Activated naive CD4-positive, alpha-beta T cell treated with anti-CD3 and anti-CD28 coated beads for 36 hours (primary cell): ENCODE measurements at places on chromosomes 2 and 18. TPM values are rescaled to one million over a fixed set of nuclear protein-coding genes. Genes with fewer than 3 reads are reported as not detected.

- no peak for DNase-seq
These were observed 795.8 kb upstream of the GCFC2 start for GRCh38 chr2:76506538-76506937.

- peaks cover 17% of the 10 kb centered on the region for H3K4me1 ChIP-seq
- H3K27ac ChIP-seq: no peak overlapping the region
- no peak for DNase-seq
- H3K27me3 ChIP-seq: peaks cover 8% of the 10 kb centered on the region
These were observed 22.6 kb downstream of the DHRS9 start for GRCh38 chr2:169091761-169092519.

DNA sequence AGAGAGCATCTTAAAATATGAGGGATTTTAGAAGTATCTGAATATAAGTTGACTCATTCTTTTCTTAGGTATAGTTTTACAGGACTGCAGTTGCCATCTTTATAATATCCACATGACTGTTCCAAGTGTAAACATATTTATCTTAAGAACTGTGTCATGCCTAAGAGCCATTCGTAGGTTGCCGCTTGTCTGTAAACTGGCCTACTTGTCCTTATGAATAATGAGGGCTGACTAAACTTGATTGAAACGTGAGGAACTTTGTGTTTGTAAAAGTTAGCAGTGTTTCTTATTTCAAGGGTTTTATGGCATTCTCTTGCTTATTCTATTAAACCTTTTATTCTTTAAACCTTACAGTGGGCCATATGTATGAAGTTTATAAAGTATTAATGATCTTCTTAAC is 99.6 kb downstream of the MAP3K20 start:
- no peaks in the 10 kb centered on the region for H3K36me3 ChIP-seq
- no peaks in the 10 kb centered on the region for H3K4me1 ChIP-seq
- DNase-seq: no peak
- no peak overlapping the region for H3K27ac ChIP-seq

GRCh38 chr2:96509114-96509846 is 4.1 kb upstream of the NEURL3 start:
- H3K4me3 ChIP-seq: no peak overlapping the region
- peaks cover 8% of the 10 kb centered on the region for H3K27me3 ChIP-seq
- H3K27ac ChIP-seq: no peak overlapping the region
- peaks cover 17% of the 10 kb centered on the region for H3K4me1 ChIP-seq
- H3K36me3 ChIP-seq: no peaks in the 10 kb centered on the region

GRCh38 chr2:130874512-130874911 is 37.8 kb downstream of the ARHGEF4 start:
- no peaks in the 10 kb centered on the region for H3K4me1 ChIP-seq
- H3K27ac ChIP-seq: no peak overlapping the region
- no peak for DNase-seq

The VIL1 gene
- total RNA-seq: not detected

- H3K4me1 ChIP-seq: peaks cover 4% of the 10 kb centered on the region
- H3K27me3 ChIP-seq: peaks cover 35% of the 10 kb centered on the region
- H3K4me3 ChIP-seq: no peak overlapping the region
- H3K36me3 ChIP-seq: no peaks in the 10 kb centered on the region
- H3K27ac ChIP-seq: no peak overlapping the region
These were observed 4.1 kb downstream of the PARD6G start for GRCh38 chr18:80243204-80243603.

GRCh38 chr18:68489013-68489792 is 225.7 kb downstream of the TMX3 start:
- H3K27me3 ChIP-seq: peaks cover 1% of the 10 kb centered on the region
- DNase-seq: no peak
- no peak overlapping the region for H3K27ac ChIP-seq
- H3K4me1 ChIP-seq: no peaks in the 10 kb centered on the region
- H3K4me3 ChIP-seq: no peak overlapping the region

The UPP2 gene
- not detected for total RNA-seq

The CACNB4 gene
- 0.10 TPM for total RNA-seq

DNA sequence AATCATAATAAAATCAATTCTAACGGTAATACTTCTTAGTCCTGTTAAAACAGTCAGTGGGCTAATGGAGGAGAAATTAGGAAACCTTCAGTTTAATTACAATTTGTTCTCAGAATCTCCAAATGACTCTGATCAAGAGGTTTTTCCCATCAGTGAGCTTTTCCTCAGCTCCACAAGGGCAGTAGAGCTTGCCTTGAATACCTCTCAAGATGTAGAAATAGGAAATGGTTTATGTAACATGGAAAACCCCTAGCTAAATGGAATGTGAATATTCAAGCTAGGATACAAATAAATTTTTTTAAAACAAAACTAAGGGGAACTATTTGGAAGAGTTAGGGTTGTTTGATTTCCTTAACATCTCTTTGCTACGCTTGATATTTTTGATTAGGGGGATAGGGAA is 87.5 kb downstream of the PLEKHM3 start:
- H3K4me3 ChIP-seq: no peak overlapping the region
- H3K36me3 ChIP-seq: peaks cover 7% of the 10 kb centered on the region
- no peaks in the 10 kb centered on the region for H3K4me1 ChIP-seq

- H3K4me1 ChIP-seq: no peaks in the 10 kb centered on the region
- H3K4me3 ChIP-seq: no peak overlapping the region
- H3K27me3 ChIP-seq: no peaks in the 10 kb centered on the region
- no peaks in the 10 kb centered on the region for H3K36me3 ChIP-seq
- H3K27ac ChIP-seq: no peak overlapping the region
These were observed 439.8 kb downstream of the RNF144A start for GRCh38 chr2:7356909-7357584.

DNA sequence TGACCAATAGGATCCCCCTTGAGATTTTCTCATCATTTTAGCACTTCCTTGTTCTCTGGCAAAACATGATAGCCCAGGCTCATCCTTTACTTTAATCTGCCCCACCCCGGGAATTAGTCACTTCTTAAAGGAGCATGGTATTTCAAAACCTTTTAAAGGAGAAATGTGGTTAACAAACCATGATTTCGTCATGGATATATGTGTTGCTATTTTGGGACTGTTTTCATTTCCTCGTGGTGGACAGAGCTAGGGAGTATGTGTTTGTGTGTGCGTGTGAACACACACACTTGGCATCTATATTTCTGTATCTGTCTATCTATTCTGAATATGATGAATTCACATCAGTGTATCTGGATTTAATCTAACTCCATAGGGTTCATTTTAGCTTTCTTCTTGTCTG is 128.1 kb downstream of the BIRC6 start:
- H3K4me3 ChIP-seq: no peak overlapping the region
- H3K4me1 ChIP-seq: peaks cover 3% of the 10 kb centered on the region
- no peaks in the 10 kb centered on the region for H3K27me3 ChIP-seq

GRCh38 chr2:61434314-61434713 is 36.6 kb downstream of the USP34 start:
- peak overlapping the region; percentile 11 for H3K27ac ChIP-seq
- H3K27me3 ChIP-seq: no peaks in the 10 kb centered on the region
- peaks cover 11% of the 10 kb centered on the region for H3K36me3 ChIP-seq

GRCh38 chr2:109200616-109201464 is 71.8 kb downstream of the SH3RF3 start:
- no peaks in the 10 kb centered on the region for H3K36me3 ChIP-seq
- no peak for DNase-seq
- no peaks in the 10 kb centered on the region for H3K27me3 ChIP-seq
- no peaks in the 10 kb centered on the region for H3K4me1 ChIP-seq
- no peak overlapping the region for H3K27ac ChIP-seq
